ENCODE measurements at places on chromosomes 12 and 14. TPM values are rescaled to one million over a fixed set of nuclear protein-coding genes. Genes with fewer than 3 reads are reported as not detected.

Gene MYH6
- not detected for total RNA-seq

DNA sequence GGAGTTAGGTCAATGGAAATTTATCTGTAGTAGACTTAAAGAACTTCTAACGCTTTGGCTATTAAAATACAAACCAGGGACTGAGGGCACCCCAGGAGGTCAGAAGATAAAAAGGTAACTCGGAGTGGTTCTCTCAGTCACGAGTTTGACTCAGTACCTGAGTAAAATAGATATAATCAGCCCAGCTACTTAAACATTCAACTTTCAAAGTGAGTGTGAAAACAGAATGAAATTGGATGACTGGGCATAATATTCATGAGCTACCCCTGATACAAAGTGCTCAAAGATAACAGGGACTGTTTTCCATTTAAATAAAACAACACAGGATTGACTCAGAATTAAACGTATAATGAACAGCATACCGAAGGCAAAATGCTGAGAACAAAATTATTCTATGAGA lies 75.0 kb downstream of the FOXN3 start:
- H3K27ac ChIP-seq = no peak overlapping the region
- H3K4me3 ChIP-seq = no peak overlapping the region
- DNase-seq = no peak

- H3K4me1 ChIP-seq = peaks cover 84% of the 10 kb centered on the region
- peak; percentile 50 for DNase-seq
- no peaks in the 10 kb centered on the region for H3K27me3 ChIP-seq
- H3K4me3 ChIP-seq = peak overlapping the region; percentile 75
Observed at GRCh38 chr12:47814539-47815170, 5.0 kb downstream of the HDAC7 start.

DNA sequence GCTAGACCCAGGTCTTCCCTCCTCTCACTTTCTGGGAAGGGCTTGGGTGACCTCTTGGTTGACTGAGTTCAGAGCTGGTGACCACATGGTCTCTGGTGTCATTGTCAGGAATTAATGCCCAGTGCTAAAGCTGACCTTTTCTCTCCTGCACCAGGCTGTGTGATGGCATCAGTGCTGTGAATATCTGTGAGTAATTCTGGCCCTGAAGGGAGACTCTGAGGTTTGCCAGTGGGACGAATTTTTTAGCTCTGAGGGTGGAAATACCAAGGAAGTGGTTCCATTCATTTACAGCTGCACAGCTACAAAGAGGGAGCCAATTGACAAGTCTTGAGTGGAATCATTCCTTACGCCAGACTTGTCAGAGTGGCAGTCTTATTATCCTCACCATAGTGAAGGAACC lies 6.2 kb upstream of the KRT86 start:
- H3K36me3 ChIP-seq = no peaks in the 10 kb centered on the region
- DNase-seq = no peak
- H3K27ac ChIP-seq = no peak overlapping the region
- no peaks in the 10 kb centered on the region for H3K27me3 ChIP-seq
- H3K4me1 ChIP-seq = no peaks in the 10 kb centered on the region

DNA sequence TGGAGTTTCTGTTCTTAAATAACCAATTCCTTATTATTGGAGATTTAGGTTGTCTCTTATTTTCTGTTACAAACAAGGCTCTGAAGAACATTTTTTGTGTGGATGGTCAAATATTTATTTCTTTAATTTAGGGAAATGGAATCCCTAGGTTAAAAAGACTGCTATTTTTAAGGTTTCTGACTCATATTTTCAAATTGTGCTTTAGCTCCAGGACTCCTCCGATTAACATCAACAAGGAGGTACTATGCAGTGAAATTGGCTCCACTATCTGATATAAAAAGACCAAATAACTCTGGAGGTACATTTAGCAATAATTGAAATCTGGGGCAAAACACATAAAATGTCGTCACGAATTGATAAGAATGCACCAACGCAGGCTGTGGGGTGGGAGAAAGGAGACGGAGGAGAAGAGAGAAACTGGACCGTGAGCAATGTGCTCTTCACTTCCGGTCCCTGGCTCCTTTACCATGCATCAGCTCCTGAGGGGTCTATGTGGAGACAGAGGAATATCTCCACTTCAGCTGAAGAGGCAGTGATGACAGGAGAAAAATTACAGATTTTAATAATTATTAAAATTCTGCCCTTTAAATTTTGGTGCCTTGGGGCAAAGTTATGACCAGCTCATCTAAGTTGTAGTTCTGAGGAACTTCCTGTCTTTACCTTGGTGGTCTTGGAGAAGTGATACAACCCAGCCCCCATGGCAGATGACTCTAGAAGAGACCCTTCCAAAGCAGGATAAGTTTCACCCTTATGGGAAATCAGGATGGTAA lies 90.2 kb upstream of the BTG1 start:
- H3K4me3 ChIP-seq = no peak overlapping the region
- H3K4me1 ChIP-seq = no peaks in the 10 kb centered on the region
- H3K27me3 ChIP-seq = no peaks in the 10 kb centered on the region
- no peaks in the 10 kb centered on the region for H3K36me3 ChIP-seq

- H3K4me1 ChIP-seq = peaks cover 9% of the 10 kb centered on the region
- DNase-seq = peak; percentile 55
- H3K27me3 ChIP-seq = no peaks in the 10 kb centered on the region
- no peaks in the 10 kb centered on the region for H3K36me3 ChIP-seq
Observed at GRCh38 chr12:89856431-89856830, 147.8 kb upstream of the ATP2B1 start.
